ENCODE measurements at places on chromosomes 13 and 19. TPM values are rescaled to one million over a fixed set of nuclear protein-coding genes. Genes with fewer than 3 reads are reported as not detected.

The NMRK2 gene
- not detected for total RNA-seq

The ZNF486 gene
- 3.5 TPM for total RNA-seq

- DNase-seq, result no peak
Measured at GRCh38 chr19:5628461-5628860, 5.6 kb downstream of the SAFB start.

DNA sequence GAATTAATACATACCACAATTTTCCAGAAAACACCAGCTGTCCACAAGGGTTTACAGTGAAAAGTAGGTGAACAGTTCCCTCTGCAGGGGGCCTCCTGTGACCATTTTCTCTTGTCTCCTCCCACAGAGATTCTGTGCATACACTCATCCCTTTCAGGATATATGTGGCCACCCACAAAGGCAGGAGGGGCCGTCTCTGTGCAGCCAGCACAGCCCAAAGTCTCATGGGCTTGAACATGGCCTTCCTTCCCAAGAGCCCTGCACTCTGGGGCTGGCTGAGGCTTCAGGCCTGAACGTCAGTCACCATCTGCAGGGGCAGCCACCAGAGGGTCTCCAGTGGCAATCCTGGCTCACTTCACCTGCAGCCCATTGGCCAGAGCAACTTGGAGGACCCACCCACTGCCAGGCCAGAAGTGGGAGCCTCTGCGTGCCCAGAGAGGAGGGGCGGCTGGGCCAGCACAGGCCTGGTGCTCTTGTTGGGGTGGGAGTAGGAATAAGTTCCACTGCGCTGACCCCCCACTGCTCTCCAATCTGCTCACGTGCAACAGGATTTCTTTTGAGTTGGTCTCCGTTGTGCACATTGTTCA lies 25.1 kb downstream of the TMEM161A start:
- no peak for DNase-seq

- DNase-seq, result no peak
Measured at GRCh38 chr19:46195104-46195503, 34.4 kb upstream of the IGFL1 start.

GRCh38 chr19:33798681-33799111 lies 2.0 kb downstream of the KCTD15 start:
- DNase-seq, result no peak

The ATP4B gene
- total RNA-seq, result not detected

DNA sequence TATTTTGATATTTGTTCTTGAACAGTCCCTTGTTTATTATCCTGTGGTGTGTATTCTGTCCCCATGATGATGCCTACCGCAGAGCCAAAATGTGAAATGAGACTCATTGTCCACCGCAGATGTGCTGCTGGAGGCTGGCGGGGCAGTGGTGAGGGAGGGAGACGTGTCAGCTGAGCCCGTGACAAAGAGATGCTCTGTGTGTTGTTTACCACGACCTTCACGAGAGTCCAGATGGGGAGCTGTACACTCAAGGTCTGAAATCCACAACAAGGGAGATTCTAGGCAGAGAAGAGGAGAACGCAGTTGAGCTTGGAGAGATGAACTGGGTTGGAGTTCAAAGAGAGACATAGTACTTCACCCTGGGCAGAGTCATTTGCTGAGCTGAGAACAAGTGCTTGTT lies 20.8 kb upstream of the AMER2 start:
- DNase-seq, result no peak

- no peak for DNase-seq
Measured at GRCh38 chr13:59038824-59039223, 1124.9 kb downstream of the DIAPH3 start.

The BRME1 gene
- total RNA-seq, result 0.91 TPM

The ZNF442 gene
- total RNA-seq, result 3.4 TPM

- no peak for DNase-seq
Measured at GRCh38 chr13:106336668-106337067, 198.8 kb downstream of the EFNB2 start.

- DNase-seq, result no peak
Measured at GRCh38 chr19:12997967-12998940, 3.0 kb downstream of the NFIX start.
